A172 (cell line): ENCODE measurements at places on chromosomes 1 and 21.

- peak; percentile 58 for DNase-seq
Observed at GRCh38 chr1:160046494-160047110, 14.8 kb upstream of the PIGM start.

GRCh38 chr1:110643879-110644472, 30.8 kb downstream of the KCNA3 start:
- no peak for DNase-seq

DNA sequence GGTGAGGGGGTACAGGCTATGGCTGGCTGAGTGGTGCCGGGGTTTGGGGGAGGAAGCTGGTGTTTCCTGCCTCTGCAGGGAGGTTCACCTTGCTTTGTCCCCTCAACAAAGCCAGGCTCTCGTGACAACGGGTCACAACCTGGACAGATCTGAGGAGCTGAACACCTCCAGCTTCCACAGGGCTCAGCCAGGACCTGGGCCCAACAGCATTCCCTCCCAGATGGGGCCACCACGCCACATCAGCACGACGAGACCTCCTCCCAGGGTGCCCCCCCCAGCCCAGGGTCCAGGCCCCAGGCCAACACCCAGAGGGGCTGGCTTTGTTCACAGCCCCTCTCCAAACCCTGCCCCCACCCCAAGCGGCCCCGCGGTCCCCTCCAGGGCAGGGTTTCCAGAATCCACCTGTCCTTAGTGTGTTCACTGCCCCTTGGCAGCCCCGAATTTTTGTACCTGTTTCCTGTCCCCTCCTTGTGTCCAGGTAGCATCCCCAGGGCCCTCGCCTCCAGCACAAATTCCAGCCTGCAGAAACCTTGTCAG, 34.7 kb downstream of the UBE2G2 start:
- no peak for DNase-seq

- no peak for DNase-seq
Observed at GRCh38 chr1:160855181-160855981, 7.3 kb downstream of the CD244 start.

GRCh38 chr1:195243492-195243891, 1364.7 kb downstream of the KCNT2 start:
- no peak for DNase-seq

DNA sequence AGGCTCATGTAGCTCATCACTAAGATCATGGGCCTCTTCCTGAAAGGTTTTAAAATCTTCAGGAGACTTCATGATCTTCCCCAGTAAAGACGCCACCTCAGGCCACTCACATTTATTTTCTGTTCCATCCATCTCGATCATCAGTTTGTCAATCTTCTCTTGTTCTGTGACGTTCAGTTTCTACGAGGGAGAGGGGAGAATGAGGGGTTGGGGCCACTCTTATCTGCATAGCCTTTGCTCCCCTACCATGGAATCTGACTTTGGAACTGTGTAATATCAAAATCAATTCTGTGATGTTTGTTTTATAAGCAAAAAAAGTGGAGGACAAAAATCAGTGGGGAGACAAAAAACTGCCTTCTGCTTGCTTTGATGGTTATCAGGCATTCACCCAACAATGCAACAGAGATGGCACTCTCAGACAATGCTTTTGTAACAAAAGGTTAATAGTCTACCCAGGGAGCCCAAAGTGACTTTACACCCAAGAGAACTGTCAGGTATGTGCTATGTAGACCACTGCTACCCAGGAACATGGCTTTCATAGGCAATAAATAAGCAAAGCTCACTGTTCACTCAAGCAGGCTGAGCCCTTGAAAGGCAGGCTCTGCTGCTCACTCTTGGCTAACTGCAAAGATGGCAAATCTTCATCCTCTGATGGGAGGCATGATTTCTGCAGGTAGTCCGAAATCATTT, 10.5 kb downstream of the ENO1 start:
- no peak for DNase-seq

- DNase-seq: no peak
Observed at GRCh38 chr1:30755334-30755733, 2.2 kb downstream of the LAPTM5 start.

DNA sequence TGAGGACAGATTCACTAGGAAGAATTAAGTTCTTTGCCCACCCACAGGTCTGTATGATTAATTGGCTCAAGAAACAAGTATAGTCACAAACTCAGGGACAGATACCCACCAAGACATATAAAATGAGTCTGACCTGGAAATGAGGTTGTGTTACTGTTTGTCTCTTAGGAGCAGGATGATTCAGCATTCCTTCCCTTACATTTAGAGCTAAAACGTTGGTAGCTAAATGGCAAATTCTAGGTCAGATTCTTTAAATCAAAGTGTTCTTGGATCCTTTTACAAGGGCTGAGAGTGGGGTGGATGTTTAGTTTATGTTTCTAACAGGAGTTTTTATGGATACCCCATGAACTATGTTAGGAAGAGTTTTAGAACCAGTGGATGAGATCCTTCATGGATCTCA, 4.7 kb downstream of the RIMKLA start:
- peak; percentile 10 for DNase-seq

GRCh38 chr1:66436378-66437135, 97.4 kb upstream of the SGIP1 start:
- DNase-seq: peak; percentile 57

- DNase-seq: peak; percentile 71
Observed at GRCh38 chr1:207997486-207998268, 86.8 kb upstream of the CD34 start.

DNA sequence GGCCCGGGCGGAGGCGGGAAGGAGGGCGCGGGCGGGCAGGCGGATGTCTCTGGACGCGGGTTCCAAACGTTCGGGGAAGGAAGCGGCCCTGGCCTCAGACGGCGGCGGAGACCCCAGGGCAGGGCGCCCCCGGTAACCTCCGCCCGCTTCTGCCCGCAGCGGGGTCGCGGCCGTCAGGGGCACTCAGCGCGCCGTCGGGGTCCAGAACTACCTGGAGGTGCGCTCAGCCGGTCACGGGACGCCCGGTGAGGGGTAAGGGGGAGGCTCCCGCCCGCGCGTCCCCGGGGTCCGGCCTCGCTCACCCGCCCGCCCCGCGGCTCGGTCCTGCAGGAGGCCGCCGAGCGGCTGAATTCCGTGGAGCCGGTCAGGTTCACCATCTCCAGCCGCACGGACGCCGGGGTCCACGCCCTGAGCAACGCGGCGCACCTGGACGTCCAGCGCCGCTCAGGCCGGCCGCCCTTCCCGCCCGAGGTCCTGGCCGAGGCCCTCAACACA, 406 bp downstream of the PUSL1 start:
- DNase-seq: no peak

GRCh38 chr1:48683839-48684238, 92.9 kb downstream of the BEND5 start:
- no peak for DNase-seq

DNA sequence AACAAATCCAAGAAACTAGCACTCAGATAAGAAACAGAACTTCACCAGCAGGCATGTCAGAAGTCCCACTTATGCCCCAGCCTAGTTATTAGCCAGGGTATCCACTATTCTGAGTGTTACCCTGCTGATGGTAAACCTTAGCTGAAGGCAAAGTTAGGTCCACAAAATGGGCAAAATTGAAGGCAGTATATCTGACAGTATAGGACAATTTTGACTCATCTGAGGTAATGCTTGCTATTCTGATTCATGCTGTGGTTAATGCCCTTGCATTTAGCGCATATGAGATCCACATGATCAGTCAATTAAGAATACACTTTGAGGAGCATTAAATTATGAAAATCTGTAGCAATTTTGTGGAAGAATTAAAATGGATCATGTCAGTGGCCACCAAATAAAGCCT, 15.1 kb downstream of the IFI44 start:
- no peak for DNase-seq

- DNase-seq: peak; percentile 18
Observed at GRCh38 chr1:62508187-62508758, 71.4 kb downstream of the USP1 start.

GRCh38 chr1:27872059-27872801, at the start of gene THEMIS2:
Gene THEMIS2, plus strand, starts transcription at chr1:27872544. Its CDS starts 28 bp downstream, at chr1:27872572.
- DNase-seq: no peak

DNA sequence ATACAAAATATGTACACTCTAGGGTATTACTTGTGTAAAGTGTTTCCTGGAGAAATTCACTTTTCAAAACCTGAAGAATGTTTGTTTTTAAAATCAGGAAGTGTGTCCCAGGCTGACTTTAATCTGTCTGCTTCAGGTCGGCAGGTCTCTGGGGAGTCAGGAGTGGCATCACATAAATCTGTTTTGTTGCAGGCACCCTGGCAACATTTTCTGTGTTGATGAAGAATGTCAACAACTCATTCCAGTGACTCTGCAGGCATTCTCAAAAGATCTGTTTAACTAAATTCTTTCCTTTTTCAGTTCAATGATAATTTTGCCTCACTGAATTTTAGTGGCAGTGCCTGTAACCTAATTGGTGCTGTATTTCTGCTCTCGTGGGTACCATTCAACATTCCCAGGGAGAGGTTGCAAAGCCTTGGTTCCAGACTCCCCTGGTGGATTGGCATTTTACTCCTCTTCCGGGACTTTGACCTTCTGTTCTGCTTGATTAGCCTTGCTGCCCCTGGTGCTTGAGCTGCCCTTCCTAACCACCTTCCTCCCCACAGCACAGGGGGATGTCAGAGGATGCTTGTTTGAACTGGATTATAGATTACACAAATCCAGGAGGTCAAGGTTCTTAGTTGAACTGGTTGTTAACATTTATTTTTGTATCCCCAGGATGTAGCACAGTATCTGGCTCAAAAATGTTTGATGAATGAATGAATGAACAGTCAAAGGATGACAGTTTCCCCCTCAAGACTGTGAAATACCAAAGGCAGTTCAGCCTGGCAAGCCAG, 55.4 kb upstream of the LPGAT1 start:
- no peak for DNase-seq

GRCh38 chr1:39877231-39877778, 6.0 kb downstream of the TRIT1 start:
- no peak for DNase-seq

GRCh38 chr1:5645929-5646328, 346.3 kb downstream of the NPHP4 start:
- DNase-seq: no peak

- peak; percentile 94 for DNase-seq
Observed at GRCh38 chr21:16563795-16564194, 834.0 kb downstream of the USP25 start.

DNA sequence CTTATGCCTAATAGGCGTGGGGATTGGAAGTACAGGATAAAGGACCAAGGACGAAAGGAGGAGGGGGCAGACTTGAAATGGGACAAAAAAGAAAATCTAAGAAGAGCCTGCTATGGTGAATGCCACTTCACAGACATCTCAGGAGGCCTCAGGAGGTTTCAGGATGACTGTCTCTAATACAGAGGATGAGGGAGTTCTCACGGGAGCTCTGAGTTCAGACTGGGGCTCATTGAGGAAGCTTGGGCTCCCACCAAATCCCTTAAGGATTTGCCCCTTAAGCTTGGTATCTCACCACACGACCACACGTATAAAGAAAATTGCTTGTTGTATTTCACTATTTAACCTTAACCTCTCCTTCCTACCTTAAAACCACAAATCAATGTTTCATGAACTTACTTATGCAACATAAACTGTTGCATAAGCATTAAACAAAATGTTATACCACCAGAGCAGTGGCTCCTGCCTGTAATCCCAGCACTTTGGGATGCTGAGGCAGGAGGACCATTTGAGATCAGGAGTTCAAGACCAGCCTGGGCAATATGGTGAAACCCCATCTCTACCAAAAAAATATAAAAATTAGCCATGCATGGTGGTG, 12.4 kb downstream of the SLC30A1 start:
- no peak for DNase-seq

- no peak for DNase-seq
Observed at GRCh38 chr1:39639305-39640130, at the start of gene HEYL. Gene HEYL, minus strand, starts transcription at chr1:39639643. Its CDS starts 18 bp downstream, at chr1:39639625.

DNA sequence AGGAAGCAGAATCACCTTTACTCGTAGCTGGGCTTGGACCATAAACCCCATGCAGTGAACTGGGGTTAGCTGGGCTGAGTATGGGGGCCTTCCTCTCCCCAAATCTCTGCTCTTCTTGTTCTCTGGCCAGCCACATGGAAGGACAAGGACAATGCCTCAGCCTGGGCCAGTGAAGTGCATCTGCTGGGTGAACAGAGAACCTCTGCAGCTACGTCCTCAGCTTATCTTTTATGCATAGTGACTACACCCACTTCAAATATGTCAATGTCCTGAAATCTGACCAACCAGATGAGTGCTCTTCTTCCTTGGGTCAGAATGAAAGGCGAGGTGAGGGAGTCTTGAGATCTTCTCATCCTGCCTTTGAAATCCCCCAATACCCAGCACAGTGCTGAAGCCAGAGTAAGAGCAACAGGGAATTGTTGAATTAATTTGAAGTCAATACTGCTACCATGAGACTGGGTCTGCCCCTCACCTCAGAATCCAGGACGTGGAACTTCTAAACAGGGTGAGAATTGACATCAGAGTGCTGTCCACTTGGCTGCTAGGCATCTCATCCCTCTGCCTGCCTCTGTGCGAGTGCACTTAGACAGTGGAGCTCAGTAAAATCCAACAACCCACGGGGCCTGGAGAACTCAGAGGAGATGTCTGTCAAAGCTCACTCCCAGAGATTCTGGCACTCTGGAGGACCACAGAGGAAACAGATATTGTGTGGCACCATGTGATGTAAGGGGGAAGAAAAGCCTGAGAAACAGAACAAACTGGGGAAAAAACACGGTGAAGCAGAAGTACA, 99.0 kb downstream of the IER5 start:
- DNase-seq: no peak

DNA sequence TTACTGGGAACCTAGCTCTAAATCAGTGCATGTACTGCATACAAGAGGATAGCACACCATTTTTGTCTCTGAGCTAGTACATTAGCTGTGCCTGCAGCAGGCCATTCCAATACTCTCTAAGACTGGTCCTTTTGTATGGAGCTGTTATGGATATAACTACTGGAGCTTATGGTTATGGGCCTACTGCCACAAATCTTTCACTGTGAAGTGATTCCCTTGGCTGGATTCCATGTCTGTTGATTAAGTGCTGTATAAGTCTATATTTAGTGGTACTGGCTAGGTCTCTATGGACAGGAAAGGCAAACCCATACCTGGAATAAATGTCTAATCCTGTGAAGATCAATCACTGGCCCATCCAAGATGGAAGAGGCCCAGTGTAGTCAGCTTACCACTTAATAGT, 12.0 kb downstream of the ZFYVE9 start:
- DNase-seq: no peak

GRCh38 chr1:26922431-26922729, 837 bp downstream of the NUDC start:
- DNase-seq: no peak

DNA sequence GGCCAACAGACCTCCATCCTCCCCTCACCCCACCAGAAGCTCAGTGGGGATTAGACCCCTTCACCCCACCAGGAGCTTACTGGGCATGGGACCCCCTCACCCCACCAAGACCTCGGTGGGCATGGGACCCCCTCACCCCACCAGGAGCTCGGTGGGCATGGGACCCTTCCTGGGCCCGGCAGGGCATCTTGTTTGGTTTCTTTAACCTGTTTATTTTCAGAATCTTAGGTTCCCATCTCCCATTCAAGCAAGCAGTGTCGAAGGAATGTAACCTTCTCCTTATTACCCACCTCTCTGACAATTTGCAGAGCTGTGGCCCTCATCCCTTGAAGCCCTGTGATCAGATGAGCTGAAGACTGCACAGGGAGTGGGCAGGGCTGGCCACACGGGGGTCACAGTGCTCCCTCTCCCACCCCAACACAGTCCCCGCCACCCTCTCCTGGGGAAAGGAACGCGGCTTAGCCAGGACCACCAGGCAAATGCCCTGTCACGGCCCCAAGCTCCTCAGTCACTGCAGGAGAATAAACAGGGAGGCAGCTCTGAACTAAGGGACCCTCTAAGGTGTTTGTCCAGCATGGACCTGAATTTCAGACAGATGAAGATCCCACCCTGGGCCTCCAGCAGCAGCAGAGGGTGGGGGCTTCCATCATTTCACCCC, 330.0 kb downstream of the NPHP4 start:
- no peak for DNase-seq
